ENCODE measurements at places on chromosomes 11 and 22.
A peak's percentile ranks its signal among the peaks of the same experiment; 100 is the strongest.

DNA sequence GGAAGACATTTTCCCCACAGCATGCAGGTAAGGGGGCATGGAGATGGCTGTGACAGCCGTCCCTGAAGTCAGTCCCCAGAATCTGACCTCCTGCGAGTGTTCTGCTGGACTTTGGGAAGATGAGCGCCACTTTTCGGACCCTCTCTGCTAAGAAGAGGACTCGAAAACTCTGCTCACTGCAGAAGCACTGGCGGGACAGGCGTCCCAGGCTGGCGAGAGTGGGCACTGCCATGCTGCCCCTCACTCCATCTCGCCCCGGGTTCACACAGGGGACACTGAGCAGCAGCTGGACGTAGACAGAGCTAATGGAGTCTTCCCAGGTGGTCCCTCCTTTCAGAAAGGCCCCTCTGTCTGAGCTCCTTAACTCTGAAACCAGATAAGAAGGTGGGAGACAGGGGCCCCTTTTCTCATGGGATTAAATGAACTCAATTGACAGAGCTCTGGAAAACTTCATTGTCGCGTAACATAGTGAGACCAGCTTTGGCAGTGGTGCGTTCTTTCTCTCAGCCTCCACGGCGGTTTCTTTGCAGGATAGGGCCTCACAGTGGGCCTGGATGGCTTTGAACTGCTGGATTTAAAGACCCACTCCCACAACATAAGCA is 4.8 kb downstream of the ADAMTS8 start:
- DNase-seq = no peak

DNA sequence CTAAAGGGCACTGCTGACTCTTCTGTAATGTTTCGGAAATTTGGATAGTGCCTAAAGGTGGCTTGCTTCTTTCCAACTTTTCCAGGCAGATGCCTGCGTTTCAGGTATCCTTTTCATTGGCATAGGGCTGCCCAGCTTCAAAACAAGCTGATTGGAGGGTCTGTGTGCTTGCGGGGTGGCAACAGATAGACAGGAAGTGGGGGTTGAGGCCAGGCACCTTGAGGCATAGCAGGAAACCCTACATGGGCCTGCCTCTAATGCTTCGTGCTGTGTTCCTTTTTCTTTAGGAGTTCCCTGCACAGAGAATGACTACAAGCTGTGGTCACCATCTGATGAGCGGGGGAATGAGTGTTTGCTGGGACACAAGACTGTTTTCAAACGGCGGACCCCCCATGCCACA is 92.2 kb upstream of the SORL1-AS1 start:
- DNase-seq = no peak

- DNase-seq = no peak
These were observed 35.4 kb downstream of the SLN start for GRCh38 chr11:107676336-107677057.

- peak; percentile 17 for DNase-seq
These were observed 15.5 kb upstream of the TAB1 start for GRCh38 chr22:39383841-39384625.
